WTC11 (cell line): ENCODE measurements at places on chromosomes 1 and 21. TPM values are rescaled to one million over a fixed set of nuclear protein-coding genes. Genes with fewer than 3 reads are reported as not detected.

DNA sequence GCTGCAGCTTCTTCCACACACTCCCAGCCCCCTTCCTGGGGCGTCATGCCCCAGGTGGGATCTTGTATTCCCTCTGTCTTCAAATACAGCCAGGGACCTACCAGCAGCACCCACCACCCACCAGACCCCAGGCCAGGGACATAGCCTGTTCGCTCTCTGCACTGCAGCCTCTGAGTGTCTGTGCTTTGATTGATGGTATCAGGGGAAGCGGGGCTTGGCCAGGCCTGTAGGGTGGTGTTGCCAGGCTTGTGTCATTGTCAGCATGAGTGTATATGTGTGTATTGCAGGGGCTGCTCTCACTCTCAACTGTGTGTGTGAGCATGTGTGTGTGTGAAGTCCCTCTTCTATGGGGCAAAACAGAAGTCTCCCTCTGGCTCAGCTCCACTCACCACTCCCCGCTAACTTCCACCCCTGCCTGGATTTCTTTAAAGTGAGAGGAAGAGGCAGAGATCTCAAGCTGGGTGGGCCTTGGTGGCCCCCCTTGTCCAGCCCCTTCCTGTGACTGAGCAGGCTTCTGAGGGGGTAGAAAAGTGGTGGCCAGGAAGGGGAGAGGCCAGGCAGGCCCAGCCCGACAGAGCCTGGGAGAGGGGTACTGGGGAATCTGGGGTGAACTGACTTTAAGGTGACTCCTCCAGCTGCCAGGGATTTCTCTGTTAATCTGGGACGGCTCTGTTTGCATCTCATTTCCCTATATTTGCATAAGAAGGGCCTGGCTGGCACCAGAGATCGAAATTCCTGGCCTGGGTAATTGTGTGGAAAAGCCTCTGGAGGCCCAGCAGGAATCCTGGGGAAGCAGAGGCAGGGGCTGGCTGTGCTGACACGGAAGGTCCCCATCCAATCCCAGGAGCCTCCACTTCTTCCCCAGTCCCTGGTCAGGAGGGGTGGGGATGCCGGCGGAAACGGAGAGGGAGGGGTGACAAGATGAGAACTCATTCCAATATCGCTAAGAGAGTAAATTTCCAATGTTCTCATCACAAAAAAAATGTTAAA is 18.6 kb upstream of the ADGRB2 start:
- DNase-seq = no peak

DNA sequence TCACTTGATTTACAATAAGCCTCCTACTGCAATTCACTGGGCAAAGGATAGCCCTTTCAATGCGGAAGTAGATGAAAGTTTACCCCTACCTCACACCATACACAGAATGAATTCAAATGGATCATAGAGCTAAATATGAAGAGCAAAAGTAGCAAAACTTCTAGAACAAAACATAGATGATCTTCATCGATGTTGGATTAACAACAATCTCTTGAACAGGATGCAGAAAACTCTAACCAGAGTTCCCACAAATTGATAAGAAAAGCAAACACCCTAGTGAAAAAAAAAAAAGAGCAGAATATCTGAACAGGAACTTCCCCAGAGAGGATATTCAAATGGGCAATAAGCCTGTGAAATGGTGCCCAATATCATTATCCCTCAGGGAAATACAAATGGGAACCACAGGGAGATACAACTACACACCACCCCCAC is 1.9 kb upstream of the UBASH3A start:
- no peak for DNase-seq

Gene GPR89B
- 16.3 to 19.4 TPM (median 16.9 TPM) in 3 replicates for total RNA-seq

GRCh38 chr1:44672961-44673674 is 1.2 kb downstream of the TMEM53 start:
- DNase-seq = no peak

DNA sequence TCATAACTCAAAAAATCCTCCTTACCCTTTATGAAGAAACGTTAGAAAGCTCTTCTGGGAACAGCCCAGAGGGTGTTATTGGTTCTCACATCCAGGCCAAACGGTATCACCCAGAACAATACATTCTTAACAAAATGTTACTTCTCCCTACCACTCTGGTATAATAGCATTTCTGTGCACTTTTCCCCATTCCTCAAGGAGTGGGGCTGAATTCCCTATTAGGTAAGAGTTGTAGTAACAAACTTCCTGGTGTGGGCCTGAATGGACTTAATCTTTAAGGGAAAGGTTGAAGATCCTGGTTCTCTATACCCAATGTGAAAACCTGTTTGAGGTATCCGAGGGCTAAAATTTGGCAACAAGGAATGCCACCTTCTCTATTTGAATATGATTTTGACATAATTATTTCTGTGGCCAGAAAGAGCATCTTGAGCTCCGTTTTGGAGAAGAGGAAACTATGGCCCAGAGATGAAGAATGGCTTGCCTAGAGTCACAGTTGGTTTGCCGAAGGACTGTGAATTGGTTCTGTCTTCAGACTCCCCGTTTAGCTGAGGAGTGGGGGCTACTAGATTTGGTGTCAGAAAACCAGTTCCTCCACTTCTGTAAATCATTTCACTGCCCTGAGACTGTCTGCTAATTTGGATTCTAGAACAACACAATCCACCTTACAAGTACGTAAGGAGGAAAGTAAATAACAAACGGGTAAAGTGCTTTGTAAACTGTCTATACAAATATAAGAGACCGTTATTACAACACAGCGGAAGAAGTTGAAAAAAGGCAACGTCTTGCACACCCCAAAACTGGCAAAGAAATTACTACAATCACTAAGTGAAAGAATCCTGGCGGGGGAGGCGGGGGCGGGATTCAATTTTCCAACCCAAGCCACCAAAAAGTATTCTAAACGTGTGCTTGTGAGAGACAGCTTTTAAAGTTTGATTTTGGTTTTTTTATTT is 2.3 kb downstream of the ANP32E start:
- DNase-seq = no peak

DNA sequence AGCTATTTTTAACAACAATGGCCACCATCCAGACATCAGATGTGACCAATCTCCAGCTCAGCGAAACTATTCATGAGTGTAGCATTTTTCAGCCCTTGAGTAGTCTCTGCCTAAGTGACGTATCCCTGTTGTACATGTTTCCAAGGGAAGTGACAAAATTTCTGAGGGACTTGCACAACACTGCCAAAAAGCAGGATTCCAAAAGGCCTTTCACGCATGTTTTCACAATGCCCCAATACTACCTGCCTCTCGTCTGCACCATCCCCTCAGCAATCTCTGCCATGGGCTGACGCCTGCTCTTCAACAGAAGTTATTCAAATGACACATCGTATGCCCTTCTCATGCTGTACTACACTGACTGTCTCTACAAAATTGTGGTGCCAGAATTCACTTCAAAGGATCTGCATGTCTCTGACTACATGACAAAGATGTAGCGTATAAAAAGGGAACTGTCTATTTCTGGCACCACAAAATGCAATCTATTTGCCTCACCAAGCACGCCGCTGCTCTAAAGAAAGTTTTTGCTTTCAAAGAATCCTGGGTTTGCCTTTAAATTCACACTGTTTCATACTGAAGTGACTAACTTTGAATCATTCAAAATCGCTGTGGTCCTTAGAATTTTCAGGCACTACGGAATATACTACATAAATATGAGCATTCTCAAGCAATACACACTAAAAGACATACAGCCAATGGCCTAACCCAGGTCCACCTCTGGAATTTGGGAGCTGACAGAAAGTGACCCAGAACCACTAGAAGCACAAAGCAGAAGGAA is 32.9 kb downstream of the JAK1 start:
- DNase-seq = no peak

GRCh38 chr1:72280131-72280530 is 2.2 kb downstream of the NEGR1 start:
- DNase-seq = no peak

- peak; percentile 95 for DNase-seq
These were observed at the start of gene TSPAN2 for GRCh38 chr1:115089420-115090185. Gene TSPAN2, minus strand, starts transcription at chr1:115089503. Its CDS starts 71 bp downstream, at chr1:115089432.

DNA sequence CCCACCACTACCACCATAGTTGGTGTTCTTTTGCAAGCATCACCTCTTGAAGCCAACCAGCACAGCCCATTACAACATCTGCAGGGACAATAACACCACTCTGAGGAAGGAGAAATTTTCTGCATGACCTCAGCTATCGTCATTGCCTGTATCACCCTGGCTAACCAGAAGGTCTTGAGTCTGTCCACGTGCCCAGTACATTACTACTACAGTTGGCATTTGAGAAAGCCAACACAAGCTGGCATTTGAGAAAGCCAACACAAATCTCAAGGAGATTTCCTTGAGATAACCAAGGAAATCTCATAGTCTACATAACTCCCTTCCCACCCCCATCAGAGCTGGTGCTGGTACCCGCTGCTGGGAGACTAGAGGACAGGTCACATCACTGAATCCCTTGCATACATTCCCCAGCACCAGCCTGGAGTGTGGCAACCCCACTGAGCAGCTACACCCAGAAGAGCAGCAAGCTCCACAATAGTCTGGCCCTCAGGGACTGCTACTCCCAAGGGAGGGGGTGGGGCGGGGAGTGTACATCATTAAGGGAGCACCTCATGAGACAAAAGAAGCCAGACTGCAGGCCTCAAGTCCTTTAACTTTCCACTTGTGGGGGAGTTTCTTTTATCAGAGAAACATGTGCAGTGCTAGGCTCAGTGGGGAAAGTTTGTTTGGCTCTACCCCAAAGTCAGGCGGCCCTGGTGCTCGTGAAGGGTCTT is 46.0 kb upstream of the GUCA2A start:
- DNase-seq = no peak

- peak; percentile 95 for DNase-seq
These were observed at the start of gene ZBTB40 for GRCh38 chr1:22451702-22452480. Gene ZBTB40, plus strand, starts transcription at chr1:22451851. Its CDS starts 38,098 bp downstream, at chr1:22489949.

- no peak for DNase-seq
These were observed 7.9 kb upstream of the PHGDH start for GRCh38 chr1:119703666-119704450.

GRCh38 chr1:202085682-202086373 is 36.9 kb upstream of the GPR37L1 start:
- DNase-seq = peak; percentile 39

Gene FAM72C
- total RNA-seq = 14.7 to 17.5 TPM (median 15.7 TPM) in 3 replicates

DNA sequence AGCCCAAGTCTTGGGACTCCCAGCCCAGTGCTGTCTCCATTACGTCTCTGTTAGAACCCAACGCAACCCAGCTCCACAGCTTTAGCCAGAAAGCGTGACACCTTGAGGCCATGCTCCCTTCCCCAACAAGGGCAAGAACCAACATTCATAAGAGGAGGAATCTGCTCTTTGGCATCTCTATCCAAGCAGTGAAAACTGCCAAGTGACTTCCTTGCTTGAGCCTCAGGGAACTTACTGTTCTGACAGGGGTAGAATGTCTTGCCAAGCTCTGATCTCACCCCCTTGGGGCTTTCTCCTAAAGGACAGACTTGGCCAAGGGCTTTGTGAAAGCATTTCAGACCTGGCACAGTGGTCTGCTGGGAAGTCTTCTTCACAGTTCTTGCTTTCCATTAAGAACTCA is 56.6 kb downstream of the SYT6 start:
- DNase-seq = no peak

DNA sequence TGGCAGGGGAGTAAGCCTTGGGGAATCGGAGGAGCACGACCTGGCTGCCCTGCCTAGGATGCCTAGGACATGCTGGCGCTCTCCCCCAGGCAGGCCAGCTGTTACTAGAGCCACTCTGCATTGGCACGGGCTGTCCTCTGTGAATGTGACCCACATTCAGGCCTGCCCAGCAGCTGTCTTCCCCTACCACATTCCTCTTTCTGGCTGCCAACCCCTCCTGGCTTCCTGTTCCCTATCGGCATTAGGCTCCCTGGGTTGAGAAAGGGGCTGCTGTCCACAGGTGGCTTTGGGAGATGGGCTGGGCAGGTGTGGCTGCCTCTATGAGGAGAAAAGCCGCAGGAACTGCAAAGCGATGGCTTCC is 2.3 kb upstream of the NFASC start:
- peak; percentile 32 for DNase-seq

DNA sequence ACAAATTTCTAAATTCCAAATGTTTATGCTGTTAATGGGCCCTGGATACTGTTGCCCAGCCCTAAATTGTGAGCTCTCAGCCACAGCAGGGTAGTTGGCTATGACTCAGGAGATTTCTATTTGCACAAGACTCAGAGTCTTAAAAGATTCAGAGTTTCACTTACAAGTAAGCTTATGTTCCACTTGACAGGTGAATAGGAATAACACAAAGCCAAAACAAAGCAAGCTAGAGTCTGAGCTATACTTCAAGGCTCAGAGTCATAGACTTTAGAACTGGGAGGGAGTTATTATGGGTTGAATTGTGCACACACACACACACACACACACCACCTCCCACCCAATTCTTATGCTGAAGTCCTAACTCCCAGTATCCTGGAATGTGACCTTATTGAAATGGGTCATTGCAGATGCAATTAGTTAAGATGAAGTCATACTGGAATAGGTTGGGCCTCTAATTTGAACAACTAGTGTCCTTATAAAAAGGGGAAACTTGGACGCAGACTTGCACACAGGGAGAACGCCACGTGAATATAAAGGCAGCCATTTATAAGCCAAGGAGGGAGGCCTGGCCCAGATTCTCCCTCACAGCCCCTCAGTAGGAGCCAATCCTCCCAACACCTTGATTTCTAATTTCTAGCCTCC is 30.2 kb downstream of the PRDX6 start:
- no peak for DNase-seq

- DNase-seq = no peak
These were observed 53.6 kb downstream of the COL18A1 start for GRCh38 chr21:45458281-45459170.

Gene NMNAT1
- total RNA-seq = 2.3 to 2.8 TPM (median 2.8 TPM) in 3 replicates

GRCh38 chr1:154190550-154190949 is 1.4 kb downstream of the TPM3 start:
- no peak for DNase-seq

DNA sequence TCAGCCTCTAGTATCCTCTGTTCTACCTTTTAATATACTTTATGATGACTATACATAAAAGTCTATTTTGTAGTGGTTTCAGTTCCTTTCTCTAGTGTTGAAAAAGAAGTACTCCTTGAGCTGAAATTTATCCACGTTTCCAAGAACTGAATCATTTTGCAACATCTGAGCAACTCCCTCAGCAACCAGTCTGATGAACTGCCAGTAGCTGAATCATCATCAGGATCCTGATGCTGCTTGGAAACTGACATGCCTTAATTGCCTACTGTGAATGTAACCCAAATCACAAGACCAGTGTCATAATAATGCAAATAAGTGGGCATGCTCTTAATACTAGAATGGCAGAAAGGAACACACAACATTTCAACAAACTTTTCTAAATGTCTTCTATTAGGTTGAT is 103.3 kb downstream of the CYYR1 start:
- no peak for DNase-seq

DNA sequence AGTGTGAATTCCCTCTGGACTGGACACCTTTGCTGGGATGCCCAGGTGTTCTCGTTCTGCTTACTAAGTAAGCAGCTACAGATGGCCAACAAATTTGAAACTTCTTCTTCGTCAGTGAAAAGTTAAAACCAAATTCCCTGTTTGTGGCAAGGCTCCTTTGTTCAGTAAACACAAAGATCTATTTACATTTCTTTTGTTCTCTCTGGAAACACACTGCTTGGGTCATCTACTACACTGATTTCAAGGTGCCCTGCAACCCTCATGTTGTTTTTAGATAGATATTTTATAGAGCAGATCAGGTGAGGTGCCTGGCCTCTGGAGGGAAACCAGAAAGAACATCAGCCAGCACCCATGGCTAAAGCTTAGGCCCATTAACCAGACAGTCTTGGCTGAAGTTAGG is 157.2 kb upstream of the UBE2U start:
- DNase-seq = no peak
